ENCODE measurements at places on chromosomes 12 and 14.

DNA sequence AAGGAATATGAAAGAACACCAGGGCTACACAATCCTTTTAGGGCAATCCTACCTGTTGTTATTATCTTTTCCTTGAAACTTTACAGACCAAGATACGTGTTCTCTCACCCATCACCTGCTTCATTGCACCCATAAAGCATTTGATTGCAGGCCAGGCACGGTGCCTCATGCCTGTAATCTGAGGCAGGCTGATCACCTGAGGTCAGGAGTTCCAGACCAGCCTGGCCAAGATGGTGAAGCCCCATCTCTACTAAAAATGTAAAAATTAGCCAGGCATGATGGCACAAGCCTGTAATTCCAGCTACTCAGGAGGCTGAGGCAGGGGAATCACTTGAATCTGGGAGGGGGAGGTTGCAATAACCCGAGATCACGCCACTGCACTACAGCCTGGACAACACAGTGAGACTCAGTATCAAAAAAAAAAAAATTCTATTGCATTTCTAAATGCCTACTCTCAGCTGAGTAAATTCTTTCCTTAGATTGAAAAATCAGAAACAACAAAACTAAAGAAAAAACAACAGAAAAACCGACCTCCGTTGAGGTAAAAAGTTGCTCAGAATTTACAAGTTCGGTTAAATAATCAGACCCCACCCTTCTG is 183.7 kb upstream of the TMEM132C start:
- no peak for DNase-seq

- no peak for DNase-seq
Measured at GRCh38 chr12:131511803-131512561, 198.9 kb upstream of the SFSWAP start.

GRCh38 chr12:108861878-108862587 is 4.7 kb upstream of the SSH1 start:
- DNase-seq, result no peak

GRCh38 chr12:120231316-120232011 is 30.6 kb upstream of the RPLP0 start:
- no peak for DNase-seq

DNA sequence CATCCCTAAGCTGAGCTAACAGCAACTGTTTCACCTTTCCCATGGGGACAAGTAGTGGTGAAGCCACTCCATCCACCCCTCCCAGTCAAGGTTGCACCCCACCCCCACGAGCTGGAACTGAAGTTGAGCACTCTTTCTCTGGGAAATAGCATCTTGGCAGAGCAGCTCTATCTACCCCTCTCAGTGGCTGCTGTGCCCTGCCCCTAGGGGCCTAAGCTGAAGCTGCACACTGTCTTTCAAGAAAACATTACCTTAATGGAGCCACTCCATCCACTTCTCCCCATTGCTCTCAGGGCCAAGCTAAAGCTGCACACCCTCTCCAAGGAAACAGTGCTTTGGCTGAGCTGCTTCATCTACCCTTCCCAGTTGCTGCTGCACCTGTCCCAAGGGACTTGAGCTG is 170.6 kb upstream of the CCDC196 start:
- DNase-seq, result no peak

DNA sequence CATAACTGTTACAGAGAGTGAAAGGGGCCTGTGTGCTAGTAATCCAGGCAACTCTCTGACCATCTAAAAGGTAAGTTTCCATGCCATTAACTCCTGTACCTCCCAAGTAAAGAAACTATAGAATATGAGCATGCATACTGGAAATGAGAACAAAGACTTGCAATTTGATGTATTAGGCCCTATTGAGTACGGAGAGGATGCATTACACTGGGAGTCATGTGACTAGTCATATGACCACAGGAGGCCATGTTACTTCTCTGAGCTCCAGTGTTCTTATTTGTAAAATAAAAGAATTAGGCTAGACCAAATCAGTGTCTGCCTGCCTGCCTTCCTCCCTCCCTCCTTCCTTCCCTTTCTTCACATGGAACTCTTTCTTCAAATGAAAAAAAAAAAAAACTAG is 440.1 kb upstream of the CCDC196 start:
- DNase-seq, result no peak

- DNase-seq, result no peak
Measured at GRCh38 chr14:69937367-69938081, 58.3 kb downstream of the SMOC1 start.

DNA sequence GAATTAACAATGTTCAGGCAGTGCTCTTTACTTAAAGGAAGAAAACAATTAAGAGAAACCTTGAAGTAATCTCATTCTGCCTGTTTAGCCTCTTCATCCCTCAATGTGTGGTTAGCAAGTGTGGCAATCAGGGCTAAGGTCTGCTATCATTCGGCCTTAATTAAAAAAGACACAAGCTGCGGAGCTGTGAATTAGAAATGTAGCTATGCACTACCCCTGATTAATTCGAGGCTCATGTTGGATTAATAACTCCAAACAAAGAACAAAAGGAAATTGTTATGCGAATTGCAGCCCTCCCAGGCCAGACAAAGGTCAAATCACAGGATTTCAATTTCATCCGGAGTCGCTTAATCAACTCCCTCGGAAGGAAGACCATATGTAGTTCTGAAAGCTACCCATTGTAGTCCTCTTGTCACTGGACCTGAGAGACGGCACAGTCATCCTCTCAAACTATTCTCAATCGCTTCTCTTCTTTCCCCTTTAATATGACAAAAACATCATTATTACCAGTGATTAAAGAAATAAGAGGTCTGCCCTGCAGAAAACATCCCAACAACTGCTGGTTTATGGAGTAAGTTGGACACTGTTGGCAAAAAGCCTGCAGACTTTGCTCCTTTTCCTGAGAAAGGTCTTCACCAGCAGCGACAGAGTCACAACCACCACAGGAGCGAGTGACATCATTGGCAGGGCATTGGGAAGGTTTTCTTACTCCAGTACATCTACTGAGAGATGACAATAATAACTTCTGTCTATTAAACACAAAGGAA is 71.1 kb upstream of the SOX5 start:
- DNase-seq, result no peak

DNA sequence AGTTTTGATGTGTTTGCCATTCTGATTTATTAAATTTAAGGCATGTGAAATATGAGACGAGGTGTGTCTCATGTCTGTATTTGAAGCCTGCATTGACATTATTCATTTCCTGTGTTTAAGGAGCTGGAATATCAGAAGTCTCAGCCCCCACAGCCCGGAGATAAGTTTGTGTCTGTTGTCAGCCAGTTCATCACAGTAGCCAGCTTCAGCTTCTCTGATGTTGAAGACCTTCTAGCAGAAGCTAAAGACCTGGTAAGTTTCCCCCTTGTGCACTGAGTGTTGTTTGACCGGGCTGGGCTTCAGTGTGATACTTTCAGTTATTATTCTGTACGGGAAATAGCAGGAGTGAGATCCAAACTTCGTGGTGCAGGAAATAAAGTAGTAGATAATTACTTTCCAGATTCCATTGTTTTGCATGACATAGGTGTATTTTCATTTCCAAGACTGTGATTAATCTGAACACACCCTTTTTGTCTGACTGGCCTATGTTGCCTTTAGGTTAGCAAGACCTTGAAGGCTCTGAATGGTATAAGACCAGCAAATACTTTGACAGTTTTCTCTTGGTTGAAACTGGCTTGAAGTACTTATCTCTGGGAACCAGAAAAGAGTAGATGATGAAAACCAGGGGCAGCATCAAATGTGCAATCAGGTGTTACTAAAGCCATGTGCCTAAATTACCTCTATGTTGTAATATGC is 101.5 kb downstream of the GPR135 start:
- no peak for DNase-seq

DNA sequence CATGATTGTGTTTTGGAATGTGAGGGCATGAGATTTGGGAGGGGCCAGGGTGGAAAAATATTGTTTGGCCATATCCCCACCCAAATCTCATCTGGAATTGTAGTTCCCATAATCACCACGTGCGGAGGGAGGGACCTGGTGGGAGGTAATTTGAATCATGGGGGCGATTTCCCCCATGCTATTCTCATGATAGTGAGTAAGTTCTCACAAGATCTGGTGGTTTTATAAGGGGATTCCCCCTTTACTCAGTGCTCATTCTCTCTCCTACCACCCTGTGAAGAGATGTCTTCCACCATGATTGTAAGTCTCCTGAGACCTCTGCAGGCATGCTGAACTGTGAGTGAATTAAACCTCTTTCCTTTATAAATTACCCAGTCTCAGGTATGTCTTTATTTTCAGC is 15.7 kb downstream of the OR10P1 start:
- DNase-seq, result no peak

GRCh38 chr12:10369557-10370415 is 20.1 kb downstream of the KLRK1 start:
- DNase-seq, result no peak

DNA sequence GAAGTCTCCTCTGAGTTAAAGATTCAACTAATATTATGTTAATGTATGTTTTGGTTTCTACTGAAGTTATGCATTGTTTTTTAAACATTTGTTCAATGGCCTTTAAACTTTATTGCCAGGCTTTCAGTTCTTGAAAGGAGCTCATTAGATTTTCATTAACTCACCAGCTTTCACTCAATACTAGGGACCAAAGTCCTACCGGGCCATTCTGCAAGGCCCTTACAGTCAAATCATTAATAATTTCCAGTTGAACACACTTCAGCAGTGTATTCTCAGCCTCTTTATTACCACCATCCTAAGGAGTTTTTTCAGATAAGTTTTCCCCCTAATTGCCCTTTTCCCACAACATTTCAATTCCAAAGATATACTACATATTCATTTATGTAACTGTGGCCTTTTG is 409.2 kb downstream of the DIO2 start:
- DNase-seq, result no peak

GRCh38 chr12:105099356-105099755 is 8.2 kb upstream of the WASHC4 start:
- DNase-seq, result no peak

Data from NCI-H1417 (cell line).